Head of caudate nucleus (tissue), 42 donors: ENCODE measurements at places on chromosomes 7 and 10.

GRCh38 chr7:36305648-36306047, 84.0 kb upstream of the ANLN start:
- peak; percentile 2 for DNase-seq

DNA sequence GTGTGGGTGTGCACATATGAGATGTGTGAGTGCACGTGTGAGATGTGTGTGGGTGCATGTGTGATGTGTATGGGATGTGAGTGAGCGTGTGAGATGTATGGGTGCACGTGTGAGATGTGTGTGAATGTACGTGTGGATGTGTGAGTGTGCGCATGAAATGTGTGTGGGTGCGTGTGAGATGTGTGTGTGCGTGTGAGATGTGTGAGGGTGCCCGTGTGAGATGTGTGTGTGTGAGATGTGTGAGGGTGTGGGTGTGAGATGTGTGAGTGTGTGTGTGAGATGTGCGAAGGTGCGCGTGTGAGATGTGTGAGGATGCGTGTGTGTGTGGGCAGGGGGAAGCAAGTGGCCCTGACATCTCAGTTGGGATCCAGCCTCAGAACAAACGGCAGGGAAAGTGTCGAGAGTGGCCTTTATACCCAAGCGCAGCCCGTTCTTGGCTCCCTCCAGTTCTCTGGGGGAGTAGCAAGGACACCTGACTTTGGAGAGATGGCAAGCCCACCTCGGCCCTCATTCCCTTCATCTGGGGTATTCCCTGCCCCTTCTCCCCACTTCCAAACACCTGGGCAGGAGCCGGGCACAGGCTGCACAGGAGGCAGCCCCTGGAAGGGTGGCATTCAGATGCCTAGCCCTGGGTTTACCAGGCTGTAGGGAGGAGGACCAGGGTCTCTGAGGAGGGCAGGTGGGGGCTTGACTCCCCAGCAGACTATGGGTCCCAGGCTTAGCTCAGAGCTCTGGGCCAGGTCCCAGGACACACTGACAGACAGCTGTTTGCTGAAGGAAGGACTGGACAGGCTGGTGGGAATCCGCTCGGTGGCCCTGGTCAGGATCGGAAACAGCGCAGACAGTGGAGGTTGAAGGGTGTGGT, 31.6 kb downstream of the PPIF start:
- DNase-seq: no peak

DNA sequence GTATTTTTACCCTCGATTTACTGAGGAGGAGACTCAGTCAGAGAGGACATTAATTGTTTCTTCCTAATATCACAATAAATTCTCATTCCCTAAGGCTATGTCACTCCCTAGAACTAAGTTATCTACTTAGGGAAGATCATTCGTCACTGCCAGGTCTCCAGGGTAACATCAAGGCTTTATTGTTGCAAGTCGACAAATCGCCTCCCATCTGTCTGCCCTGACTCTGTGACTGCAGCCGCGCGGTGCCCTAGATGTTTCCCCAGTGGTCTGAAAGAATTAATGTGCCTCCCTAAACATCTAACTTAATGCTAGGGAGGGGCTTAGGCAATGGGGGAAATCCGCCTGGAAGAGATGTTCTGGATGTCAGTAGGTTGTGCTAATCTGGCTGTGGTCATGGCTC, 558.8 kb upstream of the C7orf33 start:
- DNase-seq: no peak

- no peak for DNase-seq
Measured at GRCh38 chr10:62614389-62615157, 189.9 kb upstream of the ADO start.

- DNase-seq: no peak
Measured at GRCh38 chr10:98377001-98377400, 38.0 kb downstream of the PYROXD2 start.

DNA sequence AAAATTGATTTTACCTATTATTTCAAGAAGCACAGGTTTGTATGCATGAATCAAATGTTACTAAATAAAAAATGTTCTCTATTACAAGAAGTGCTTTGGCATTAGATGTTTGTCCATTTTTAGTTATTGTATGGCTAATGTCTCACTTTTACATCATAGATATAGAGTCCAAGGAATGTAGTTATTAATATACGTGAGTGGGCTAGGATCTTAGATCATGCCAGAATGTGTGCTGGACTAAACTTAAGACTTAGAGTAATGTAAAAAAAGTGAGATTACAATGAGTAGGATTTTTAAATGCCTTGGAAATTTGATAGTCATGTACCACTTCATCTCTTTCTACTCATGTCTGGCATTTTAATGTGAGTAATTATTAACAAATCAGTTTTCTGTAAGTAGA, 196.6 kb downstream of the ARL4A start:
- no peak for DNase-seq
